Stimulated activated CD4-positive, alpha-beta T cell treated with anti-CD3 and anti-CD28 coated beads, TNF-alpha, amount 100 ng/mL, for 24 hours (primary cell): ENCODE measurements at places on chromosomes 5 and 9.

- no peak for DNase-seq
These were observed 5.1 kb downstream of the NRARP start for GRCh38 chr9:137296670-137297664.

GRCh38 chr9:136558373-136558772 is 12.5 kb upstream of the NOTCH1 start:
- DNase-seq = no peak

DNA sequence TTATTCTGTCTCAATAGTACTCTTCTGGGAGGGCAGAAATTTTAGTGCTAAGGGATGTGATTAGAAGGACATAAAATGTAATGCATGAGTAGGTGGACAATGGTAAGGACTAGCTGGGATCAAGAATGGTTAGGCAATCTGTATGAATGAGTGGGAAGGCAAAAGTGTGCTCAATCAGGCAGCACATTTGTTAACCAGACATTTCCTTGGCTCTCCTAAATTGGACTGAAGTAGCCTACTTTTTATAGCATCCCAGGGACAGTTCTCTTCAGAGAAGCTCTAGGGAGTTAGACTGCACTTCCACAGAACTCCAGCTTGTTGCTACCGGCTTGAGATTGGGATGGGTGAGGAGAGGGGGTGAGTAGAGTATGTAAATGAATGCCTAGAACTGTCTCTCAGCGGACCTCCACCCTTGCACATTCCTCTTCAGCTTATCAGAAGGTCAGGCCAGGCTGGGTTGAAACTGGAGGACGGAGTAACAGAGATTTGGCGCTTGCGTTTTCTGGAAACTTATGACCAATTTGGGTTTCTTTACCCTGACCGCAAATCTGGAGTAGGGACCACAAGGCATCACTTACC is 19.0 kb upstream of the ARL14EPL start:
- DNase-seq = no peak

GRCh38 chr9:114988962-114989599 is 58.7 kb upstream of the TNFSF8 start:
- DNase-seq = peak; percentile 26

- no peak for DNase-seq
These were observed 25.0 kb upstream of the DMRT2 start for GRCh38 chr9:1025131-1025530.

GRCh38 chr9:2085716-2086115 is 70.6 kb downstream of the SMARCA2 start:
- DNase-seq = no peak

DNA sequence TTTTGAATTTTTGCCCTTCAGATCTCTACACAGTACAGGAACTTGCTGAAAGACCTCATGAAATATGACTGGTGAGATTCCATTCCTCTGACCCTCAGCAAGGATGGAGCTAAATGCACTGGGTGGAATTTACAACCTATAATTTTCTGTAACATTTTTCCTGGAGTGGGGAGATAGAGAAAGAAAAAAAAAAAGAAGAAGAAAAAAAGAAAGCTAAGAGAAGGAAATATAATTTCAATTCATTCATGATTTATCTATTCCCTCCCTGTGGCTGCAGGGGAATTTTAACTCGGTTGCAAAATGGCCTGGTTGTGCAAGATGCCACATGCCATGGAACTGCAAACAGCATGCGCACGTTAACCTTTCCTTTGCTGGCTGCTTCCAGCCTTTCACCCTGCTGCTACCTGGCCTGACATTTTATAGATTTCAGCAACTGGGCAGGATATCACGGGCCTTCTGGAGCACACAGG is 155.4 kb downstream of the FSTL4 start:
- no peak for DNase-seq

- DNase-seq = no peak
These were observed 5.3 kb upstream of the NDUFS4 start for GRCh38 chr5:53555160-53555559.

- no peak for DNase-seq
These were observed 47.7 kb upstream of the GARNL3 start for GRCh38 chr9:127216888-127217217.

GRCh38 chr9:137396227-137396626 is 26.7 kb downstream of the EXD3 start:
- DNase-seq = no peak

GRCh38 chr5:423626-424261 is 19.2 kb upstream of the EXOC3 start:
- DNase-seq = no peak

DNA sequence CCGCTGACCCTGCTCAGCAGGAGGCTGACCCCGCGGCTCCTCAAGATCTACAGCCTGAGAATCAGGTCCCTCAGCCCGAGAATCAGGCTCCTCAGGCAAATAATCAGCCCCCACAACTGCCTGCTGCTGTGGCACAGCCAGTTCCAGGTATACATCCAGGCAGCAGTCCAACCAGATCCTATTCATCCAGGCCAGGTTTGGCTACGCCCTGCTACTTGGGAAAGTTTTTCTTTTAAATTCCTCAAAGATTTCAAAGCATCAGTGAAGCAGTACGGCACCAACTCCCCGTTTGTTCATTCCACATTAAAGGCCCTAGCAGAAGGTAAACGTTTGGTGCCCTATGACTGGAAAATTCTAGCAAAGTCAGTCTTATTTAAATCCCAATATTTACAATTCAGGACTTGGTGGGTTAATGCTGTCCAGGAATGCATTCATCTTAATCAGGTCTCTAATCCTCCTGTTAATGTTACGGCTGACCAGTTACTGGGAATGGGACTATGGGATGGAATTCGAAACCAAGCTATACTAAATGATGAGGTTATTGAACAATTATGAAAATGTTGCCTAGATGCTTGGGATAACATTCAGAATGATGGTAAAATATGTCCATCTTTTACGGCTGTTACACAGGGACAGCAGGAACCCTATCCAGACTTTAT is 102.3 kb downstream of the SYK start:
- DNase-seq = no peak
